ENCODE measurements at places on chromosomes 11 and 22.

DNA sequence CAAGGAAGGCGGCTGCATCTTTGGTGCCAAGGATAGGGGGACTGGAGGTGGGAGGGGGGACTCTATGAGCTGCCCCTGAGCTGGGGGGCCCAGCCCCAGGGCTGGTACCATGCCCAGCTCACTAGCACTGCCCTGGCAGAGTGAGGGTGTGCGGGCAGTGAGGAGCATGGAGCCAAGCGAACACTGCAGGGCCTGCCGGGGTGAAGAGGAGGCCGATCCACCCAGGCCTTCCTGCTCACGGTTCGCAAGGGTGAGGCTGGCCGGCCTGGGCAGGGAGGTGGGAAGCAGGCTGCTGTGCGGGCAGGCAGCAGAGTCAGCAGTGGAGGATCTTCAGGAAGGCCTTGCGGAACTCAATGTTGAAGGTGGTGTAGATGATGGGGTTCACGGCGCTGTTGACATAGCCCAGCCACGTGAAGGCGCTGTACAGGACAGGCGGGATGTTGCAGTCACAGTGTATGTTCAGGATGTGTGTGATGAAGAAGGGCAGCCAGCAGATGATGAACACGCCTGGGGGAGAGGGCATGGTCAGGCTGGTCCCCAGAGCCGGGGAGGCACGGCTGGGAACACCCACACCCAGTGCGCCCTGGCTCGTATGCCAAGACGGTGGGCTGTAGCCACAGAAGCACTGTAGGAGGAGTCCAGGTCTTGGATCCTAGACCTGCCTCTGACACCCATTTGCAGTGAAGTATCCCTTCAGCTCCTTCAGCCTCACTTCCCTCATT lies 23.0 kb downstream of the ANKK1 start:
- no peak for DNase-seq

GRCh38 chr11:985406-985805 lies 51.1 kb downstream of the MUC6 start:
- DNase-seq: no peak

GRCh38 chr11:90310210-90310609 lies 87.4 kb upstream of the CHORDC1 start:
- no peak for DNase-seq

DNA sequence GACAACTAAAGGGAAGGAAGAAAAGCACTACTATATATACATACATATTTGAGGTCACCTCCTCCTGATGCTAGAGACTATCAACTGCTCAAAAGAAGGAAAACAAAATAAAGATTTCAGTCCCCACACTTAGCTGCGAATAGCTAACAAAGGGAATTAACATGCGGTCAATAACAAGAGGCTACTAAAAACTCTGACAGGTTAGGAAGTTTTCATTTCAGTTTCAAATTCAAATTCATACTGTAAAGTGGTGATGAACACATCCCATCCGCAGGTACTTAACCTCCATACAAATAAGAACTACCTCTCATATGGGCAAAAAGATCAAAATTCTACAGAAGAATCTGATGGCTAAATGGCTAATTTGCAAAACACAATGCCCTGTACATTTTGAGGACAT lies 2.6 kb downstream of the NAP1L4 start:
- DNase-seq: no peak

- DNase-seq: peak; percentile 80
Measured at GRCh38 chr11:118171269-118172062, 5.0 kb downstream of the SCN2B start.
